Activated T-cell treated with anti-CD3 and anti-CD28 coated beads, Interleukin-2, amount 50 U/mL, for 4 hours (primary cell): ENCODE measurements at places on chromosomes 3 and 15. TPM values are rescaled to one million over a fixed set of nuclear protein-coding genes. Genes with fewer than 3 reads are reported as not detected.

DNA sequence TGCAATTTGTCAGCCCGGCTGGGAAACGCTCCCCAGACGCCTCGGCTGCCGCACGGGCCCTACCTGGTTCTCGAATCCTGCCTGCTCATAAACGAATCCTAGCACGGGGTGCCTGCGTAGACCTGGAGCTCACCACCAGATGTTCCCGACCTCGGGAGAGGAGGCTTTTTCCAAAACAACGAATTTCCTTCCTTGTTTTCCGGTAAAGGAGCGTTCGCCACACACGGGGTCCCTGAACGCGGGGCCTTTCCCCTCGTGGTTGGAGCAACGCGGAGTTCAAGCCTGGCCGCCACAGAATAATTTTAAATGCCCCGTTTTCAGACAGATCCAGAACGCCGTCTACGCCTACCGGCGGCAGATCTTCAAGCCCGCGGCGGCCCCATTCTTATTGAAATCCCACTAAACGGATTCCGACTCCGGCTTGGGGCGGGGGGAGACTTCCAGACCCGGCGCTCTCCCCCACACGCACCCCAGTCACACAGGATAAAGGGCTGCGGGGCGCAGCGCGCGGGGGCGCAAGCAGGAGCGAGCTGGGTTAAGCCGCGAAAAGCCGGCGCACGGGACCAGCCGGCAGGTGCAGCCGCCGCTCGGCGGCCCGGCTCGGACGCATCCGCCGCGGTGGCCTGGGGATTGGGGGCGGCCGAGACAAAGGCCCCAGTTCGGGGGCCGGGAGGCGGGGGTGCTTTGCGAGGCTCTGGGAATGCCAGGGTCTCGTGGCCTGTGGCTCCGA lies 895 bp downstream of the GATA2 start:
- no peak for DNase-seq

DNA sequence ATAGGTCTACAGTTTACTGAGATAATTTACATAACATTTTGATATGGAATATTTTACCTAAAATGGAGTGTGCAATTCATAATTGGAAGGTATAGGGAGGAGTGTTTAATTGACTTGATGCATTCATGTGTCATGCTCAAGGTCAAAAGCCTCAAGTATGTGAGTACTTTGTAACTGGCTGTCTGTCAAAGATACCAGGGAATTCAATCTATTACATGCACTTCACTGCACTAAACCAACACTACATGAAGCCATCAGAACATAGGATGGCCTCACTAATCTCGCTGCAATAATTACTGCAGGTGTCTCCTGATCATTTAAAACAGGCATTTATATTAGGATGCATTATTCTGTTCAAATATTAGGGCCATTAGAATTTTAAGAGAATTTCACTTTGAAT lies 367.2 kb downstream of the CNTN4 start:
- no peak for DNase-seq

GRCh38 chr15:92733934-92734521 lies 78.5 kb upstream of the FAM174B start:
- DNase-seq = no peak

- no peak for DNase-seq
Observed at GRCh38 chr15:78914027-78914764, 30.6 kb downstream of the CTSH start.

GRCh38 chr3:37935290-37935668 lies 55.3 kb upstream of the VILL start:
- no peak for DNase-seq

DNA sequence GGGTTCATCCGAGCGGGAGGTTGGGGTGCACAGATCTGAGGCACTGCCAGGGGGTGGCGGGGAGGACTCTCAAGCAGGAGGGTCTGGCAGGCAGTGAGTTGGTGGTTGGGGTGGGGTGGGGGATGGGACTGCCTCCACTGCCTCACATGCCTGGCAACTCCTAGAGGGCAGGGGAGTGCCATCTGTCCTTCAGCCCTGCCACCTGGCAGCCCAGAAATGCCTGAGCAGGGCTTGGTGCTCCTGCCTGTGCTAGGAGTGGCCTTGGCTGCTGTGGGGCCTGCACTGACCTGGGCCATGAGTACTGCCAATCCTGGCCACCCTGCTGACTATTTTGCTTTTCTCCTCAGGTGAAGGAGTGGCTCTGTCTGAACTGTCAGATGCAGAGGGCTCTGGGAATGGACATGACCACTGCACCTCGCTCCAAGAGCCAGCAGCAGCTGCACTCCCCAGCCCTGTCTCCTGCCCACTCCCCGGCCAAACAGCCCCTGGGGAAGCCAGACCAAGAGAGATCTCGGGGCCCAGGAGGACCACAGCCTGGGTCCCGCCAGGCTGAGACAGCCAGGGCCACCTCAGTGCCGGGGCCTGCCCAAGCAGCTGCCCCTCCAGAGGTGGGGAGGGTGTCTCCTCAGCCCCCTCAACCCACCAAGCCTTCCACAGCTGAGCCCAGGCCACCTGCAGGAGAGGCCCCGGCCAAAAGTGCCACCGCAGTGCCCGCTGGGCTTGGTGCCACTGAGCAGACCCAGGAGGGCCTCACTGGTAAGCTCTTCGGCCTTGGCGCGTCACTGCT lies 32.0 kb upstream of the APEH start:
- no peak for DNase-seq

GRCh38 chr3:30253832-30254231 lies 352.6 kb upstream of the TGFBR2 start:
- DNase-seq = no peak

- DNase-seq = no peak
Observed at GRCh38 chr3:54427501-54427900, 305.1 kb downstream of the CACNA2D3 start.

DNA sequence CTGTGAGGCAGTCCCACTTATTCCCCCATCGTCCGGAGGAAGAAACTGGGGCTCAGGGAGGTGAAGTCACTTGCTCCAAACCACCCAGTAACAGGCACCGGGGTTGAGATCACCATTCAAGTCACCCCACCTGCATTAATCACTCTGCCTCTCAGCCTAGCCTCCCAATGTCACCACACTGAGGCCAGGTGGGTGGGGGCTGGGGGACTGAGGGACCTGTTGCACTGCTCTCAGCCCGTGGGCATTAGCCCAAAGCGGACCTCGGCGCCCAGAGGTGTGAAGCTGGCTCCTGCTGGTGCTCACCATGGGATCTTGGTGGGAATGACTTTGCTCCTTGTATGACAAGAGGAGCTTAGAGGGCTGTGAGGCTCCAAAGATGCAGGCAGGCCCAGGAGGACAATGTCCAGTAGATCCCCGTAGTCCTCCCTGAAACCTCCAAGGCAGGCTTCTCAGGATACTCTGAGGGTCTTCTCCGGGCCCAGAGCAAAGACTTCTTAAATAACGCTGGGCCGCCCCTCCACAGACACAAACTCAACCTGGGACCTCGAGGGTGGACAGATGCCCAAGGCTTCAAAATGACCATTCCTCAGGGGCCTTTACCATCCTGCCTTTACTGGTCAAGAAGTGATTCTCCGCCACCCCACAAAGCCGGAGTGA lies 1.7 kb downstream of the NT5DC2 start:
- no peak for DNase-seq

DNA sequence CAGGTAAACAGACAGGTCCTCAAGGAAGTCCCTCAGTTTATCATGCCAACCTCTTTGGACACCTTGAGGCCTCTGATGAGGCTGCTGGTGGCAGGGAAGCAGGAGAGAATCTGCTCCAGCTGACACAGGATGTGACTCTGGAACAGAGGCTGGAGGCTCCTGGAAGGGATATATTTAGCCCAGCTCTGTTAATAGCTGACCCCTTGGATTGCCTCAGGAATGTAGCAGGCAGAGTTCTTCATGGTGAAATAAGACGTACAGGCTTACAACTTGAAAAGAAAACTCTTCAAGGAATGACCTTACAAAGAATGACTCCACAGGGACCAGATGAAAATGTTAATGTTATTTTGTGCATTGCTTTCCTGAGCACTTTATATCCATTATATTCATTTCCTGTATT lies 90.5 kb downstream of the AQP9 start:
- DNase-seq = no peak

DNA sequence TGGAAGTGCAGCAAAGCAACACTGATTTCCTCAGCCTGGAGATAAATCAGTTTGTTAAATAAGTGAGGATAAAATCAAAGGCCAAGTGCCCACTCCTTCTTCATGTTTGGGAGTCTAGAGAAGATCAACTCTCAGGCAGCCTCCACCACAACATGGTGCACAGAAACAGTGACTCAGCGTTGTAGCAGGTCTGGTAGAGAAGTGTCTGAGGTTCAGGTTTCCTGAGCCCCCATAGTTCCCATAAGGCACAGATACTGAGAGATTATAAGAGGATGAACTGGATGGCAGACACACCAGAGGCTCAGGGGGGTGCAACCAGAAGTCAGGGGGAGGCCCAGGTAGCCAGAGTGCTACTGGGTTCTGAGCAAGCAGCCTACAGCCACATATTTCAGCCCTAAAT lies 166.7 kb downstream of the FRMD5 start:
- no peak for DNase-seq

DNA sequence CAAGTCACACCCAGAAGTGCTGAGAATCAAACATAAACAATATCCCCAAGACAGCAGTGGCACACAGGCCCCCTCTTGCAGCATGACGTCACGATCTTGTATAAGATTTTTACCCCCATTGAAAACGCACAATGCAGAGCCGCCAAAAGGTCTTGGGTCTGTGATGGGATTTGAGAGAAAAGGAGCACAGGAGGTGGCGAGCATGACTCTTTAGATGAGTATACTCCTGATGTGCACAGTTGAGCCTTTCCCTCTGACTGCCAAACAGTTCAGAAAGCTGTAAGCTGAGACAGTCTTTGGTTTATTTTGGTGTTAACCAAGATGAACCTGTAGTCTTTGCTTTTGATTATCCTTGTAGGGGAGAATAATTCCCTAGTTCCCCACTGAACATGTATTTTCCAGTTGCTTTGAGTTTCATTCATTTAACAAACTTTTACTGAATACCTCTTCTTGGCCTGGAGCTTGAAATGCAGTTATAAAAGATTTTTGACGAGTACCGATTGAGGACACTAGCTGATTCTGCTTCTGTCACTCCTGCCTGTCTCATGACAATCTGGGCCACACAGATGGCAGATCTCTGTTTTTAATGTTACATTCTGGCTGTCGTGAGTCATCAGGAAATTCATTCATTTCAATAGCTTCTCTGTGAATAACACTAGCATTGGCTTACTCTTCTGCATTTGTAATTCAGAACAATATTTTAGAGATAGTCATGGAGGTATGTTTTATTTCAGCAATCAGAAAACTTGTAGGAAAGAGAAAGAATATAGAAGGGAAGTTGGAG lies 28.9 kb downstream of the CFAP91 start:
- DNase-seq = no peak

- DNase-seq = no peak
Observed at GRCh38 chr15:84782346-84782745, 34.0 kb downstream of the ZNF592 start.

- DNase-seq = no peak
Observed at GRCh38 chr3:141986548-141987107, 110.2 kb downstream of the ATP1B3 start.

DNA sequence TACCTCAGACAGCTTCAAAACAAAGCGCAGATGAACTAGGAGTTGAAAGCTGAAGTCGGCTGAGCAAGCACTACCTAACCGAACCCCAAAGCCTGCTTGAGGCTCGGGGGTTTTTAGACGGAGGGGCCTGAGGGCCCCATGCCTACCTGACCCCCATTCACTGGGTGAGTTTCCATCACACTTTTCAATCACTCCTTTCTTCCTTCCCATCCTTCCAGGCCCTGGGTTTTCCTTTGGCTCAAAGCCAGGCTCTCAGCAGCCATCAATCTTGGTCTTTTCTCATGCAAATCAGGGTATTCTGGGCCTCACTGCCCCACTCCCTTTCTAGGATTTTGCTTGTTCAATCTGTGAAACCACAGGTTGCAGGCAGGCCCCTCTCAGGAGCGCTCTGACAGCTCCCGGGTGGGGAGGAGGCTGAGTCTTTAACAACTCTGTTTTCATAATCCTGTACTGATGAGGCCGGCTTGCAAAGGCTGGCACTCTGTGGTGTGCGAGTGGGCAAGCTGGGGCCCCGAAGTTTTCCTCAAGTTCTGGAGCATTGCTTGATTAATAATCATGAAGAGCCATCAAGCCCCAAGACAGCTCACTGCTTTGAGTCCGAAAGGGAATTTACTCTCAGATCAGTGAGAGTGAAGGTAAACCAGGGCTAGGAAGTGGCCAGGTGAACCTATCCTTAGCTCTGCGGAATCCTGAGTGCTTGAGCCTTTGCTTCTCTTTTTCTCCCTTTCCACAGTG lies 97.6 kb downstream of the FRMD4B start:
- DNase-seq = no peak

DNA sequence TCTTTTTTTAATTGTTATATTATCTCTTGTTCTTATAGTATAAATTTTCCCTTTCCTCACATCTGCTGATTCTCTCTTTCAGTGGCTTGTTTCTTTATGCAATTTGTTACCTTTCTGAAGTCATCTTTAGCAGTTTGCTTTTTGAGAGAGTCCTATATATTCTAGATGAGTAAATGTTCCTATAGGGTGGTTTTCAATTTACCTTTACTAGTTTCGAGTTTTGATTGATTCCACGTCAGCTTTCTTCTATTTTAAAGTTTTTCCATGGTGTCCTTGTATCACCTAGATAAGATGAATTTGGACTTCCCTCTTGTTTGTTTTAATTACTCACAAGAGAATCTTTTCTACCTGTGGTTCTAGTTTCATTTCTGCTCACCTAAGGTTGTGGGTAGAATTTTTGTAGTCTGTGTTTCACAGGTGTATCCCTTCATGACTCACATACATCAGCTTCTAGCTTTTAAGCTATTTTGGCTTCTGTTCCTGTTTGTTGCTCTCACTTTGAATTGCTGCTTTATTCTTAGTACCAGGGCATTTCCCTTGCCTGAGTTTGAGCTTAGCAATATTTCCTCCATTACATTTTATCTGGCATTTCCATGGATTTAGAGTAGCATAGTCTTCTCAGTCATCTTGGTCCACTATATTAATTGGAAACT lies 6.4 kb downstream of the TEX9 start:
- DNase-seq = no peak

DNA sequence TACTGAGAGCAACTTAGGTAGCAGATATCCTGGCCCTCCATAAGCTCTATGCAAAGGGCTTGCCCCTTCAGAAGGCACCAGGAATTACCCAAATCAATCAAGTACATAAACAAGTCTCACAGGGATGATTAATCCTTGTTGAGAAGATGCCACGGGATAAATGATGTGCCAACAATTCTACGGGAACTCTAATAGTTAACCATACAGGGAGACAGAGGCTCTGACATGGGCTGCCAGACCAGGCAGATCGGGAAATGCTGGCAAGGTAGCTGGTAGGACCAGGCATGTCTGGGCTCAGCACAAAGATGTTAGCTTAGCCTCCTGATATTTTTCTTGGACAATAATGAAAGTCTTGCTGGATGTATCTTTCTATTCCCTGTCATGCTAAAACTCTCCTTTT lies 249.3 kb upstream of the THBS1 start:
- no peak for DNase-seq

- no peak for DNase-seq
Observed at GRCh38 chr3:116034794-116035193, 410.5 kb downstream of the LSAMP start.

The CMTM8 gene
- total RNA-seq = 4.7 TPM

The DGKG gene
- total RNA-seq = 0.27 TPM

The CEP152 gene
- 12.5 TPM for total RNA-seq

The PLXNB1 gene
- 6.8 TPM for total RNA-seq

The CMC1 gene
- total RNA-seq = 23.7 TPM

The IL12A gene
- total RNA-seq = 0.45 TPM
